Activated naive CD8-positive, alpha-beta T cell treated with anti-CD3 and anti-CD28 coated beads, Interleukin-2, amount 10 ng/mL, durations not matched to agents 7 days and 5 days (primary cell): ENCODE measurements at places on chromosomes 4 and X. TPM values are rescaled to one million over a fixed set of nuclear protein-coding genes. Genes with fewer than 3 reads are reported as not detected.

GRCh38 chrX:40146262-40147125, 48.7 kb upstream of the BCOR start:
- no peak overlapping the region for H3K27ac ChIP-seq
- H3K4me3 ChIP-seq, result peak overlapping the region; percentile 56
- DNase-seq, result peak; percentile 47
- H3K4me1 ChIP-seq, result peaks cover 4% of the 10 kb centered on the region
- no peaks in the 10 kb centered on the region for H3K36me3 ChIP-seq

DNA sequence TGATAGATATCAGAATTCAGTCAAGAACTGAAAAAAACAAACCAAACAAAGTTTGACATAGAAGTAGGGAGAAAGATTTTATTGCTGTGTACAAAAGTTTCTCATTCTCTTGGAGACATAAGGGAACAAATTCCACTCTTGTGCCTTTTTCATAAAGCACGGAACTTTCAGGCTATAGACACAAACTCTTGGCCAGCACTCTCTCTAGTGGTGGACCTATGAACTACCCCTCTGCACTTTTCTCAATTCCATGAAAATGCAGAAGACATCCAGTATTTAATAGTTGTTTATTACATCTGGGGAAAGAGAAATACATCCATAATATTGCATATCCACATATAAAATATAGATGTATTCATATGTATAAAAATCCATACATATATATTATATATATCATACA, 291.6 kb upstream of the HS3ST1 start:
- H3K27me3 ChIP-seq, result peaks cover 2% of the 10 kb centered on the region
- no peak for DNase-seq
- no peaks in the 10 kb centered on the region for H3K4me1 ChIP-seq
- H3K36me3 ChIP-seq, result no peaks in the 10 kb centered on the region
- H3K4me3 ChIP-seq, result no peak overlapping the region

DNA sequence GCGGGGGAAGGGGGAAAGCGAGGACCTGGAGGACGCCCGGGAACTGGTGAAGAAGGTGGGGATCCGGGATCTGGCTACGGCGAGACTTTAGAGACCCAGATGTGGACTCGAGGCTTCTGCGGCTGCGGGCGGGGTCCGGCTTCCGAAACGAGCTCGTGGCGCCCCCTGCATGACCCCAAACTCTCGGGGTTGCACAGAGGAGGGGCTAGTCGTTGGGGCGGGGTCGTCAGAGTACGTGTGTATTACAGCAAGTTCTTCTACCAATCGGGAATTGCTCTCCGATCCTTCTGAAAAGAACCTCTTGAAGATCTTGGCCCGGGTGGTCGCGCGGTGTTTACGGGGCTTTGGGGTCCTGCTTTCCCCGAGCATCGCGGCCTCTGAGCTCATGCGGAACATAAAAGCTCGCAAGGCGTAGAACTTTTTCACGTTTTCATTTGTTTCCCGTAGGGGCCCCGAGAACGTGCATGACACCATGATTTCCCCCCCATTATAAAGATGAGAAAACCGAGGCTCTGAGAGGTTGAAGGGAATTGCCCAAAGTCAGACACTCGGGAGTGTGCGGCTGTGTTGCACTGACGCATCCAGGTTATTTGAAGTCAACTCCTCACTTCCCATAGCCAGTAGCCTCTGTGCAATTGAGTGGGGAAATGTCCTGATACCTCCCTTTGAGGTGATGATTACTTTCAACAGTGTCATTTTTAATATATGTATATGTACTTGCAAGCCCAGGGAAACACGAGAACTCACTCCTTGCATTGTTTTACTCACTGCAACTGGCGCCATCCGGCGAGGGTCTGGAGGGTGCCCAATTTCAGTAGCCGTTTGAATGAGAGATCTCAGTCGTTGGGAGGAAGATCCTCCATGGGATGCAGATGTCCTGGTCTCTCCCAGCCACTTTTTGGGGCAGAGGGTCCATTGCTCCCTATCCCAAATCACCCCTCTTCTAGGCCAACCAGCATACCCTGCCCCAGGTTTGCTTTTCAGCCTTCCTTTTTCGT, at the start of gene BEND4:
BEND4 (minus strand) TSS at position 149 of the 998 bp plus-strand sequence. CDS start 512 bp downstream, outside the sequence.
- no peaks in the 10 kb centered on the region for H3K36me3 ChIP-seq
- peak within 1 kb of the TSS; percentile 60 for H3K4me3 ChIP-seq
- H3K4me1 ChIP-seq, result peaks cover 8% of the 10 kb centered on the region
- H3K27ac ChIP-seq, result no peak within 1 kb of the TSS
- peaks cover 60% of the 10 kb centered on the region for H3K27me3 ChIP-seq

DNA sequence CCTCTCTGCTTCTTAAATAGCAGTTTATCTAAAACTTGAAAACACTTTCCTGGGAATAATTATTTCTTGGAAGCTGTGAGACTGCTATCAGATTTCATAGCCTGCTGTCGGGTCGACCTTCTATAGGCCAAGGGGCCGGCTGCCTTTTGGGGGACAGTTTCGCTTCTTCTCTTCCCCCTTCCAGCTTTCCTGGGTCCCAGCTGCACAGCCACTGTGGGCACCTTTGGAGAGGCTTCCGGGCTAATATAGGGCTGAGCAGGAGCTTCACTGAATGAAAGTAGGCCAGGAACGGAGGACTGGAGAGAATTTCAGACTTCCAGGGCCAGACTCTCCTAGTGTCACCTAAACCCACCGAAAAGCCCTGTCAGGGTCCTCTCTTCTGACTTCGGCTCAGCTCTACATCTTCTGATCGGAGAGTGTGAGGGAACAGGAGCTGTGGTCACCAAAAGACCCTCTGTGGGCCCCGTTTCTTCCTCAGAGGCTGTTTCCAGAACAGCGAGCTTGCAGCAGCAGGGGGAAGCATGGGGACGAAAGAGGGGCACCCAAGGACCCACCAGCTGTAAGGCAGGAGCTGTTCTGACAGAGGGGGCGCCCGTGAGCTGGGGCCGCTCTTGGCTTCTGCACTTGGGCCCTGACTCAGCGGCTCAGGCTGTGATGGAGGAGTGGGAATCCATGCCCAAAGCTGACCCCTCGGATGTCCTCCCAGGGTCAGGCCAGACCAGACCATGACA, 620.6 kb downstream of the BCOR start:
- no peaks in the 10 kb centered on the region for H3K27me3 ChIP-seq
- no peaks in the 10 kb centered on the region for H3K36me3 ChIP-seq
- H3K4me1 ChIP-seq, result no peaks in the 10 kb centered on the region
- H3K4me3 ChIP-seq, result no peak overlapping the region
- peak; percentile 27 for DNase-seq

- no peaks in the 10 kb centered on the region for H3K27me3 ChIP-seq
- no peak overlapping the region for H3K4me3 ChIP-seq
- H3K27ac ChIP-seq, result no peak overlapping the region
- DNase-seq, result no peak
These were observed 179.6 kb downstream of the GASK1B start for GRCh38 chr4:157992948-157993839.

GRCh38 chrX:68061206-68061535, 372.1 kb downstream of the OPHN1 start:
- no peak for DNase-seq
- H3K27me3 ChIP-seq, result peaks cover 1% of the 10 kb centered on the region
- no peaks in the 10 kb centered on the region for H3K36me3 ChIP-seq
- no peak overlapping the region for H3K4me3 ChIP-seq

- no peak for DNase-seq
- no peak overlapping the region for H3K4me3 ChIP-seq
- H3K4me1 ChIP-seq, result no peaks in the 10 kb centered on the region
- H3K36me3 ChIP-seq, result no peaks in the 10 kb centered on the region
These were observed 44.6 kb upstream of the ANKRD50 start for GRCh38 chr4:124757126-124757525.

DNA sequence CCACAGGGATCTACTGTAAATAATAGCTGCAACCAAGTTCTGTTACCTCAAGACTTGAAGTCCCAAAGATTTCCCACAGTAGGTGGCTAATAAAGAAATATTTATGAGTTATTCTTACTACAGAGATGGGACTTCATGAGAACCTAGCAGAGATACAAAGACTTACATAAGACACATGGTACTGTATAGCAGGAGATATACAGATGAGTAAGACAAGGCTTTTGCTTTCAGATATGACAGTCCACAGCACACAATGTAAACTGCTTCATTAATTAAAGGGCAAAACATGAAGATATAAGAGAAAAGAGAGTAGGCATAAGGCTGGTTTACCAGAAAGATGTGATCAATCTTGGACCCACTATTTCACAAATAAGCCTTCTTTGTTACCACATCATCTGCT, 6.6 kb downstream of the ANKRD17 start:
- H3K4me3 ChIP-seq, result no peak overlapping the region
- no peak overlapping the region for H3K27ac ChIP-seq
- no peaks in the 10 kb centered on the region for H3K27me3 ChIP-seq
- H3K36me3 ChIP-seq, result peaks cover 29% of the 10 kb centered on the region
- DNase-seq, result no peak
- H3K4me1 ChIP-seq, result peaks cover 29% of the 10 kb centered on the region

DNA sequence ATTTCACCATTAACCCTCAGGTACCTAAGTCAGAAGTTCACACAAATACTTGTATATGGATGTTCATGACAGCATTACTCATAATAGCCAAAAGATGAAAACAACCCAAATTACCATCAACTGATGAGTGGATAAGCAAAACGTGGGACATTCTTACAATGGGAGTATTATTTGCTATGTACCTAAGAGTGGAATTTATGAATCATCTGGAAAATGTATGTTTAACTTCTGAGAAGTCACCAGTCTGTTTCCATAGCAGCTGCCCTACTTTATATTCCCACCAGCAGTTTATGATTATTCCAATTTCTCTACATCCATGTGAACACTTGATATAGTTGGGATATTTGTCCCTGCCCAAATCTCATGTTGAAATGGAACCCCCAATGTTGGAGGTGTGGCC, 1478.9 kb downstream of the PCDH19 start:
- DNase-seq, result no peak
- H3K27me3 ChIP-seq, result no peaks in the 10 kb centered on the region
- H3K4me1 ChIP-seq, result no peaks in the 10 kb centered on the region

DNA sequence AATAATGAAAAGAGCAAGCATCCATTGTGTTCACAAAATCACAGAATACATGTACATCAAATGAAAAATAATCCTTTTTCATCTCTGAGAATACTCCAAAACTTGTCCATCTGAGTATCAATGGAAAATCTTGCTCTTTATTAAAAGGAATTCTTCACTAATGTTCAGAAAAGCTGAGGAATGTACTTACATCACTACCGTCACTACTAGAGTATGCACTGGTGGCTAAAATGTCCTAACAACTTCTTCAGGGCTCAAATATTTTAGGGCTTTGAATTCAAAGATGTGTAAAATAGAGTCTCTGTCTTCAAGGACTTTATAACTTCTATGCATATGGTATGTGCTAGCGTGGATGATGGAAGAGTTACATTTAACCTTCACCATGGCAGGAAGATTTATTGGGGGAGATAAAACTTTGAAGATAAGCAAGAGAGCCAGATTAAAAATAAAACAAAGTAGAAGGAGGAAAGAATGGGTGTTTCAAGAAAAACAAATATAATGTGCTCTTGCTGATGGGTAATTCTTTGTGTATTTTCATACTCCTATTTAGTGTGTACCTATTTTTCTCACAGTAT, 55.1 kb downstream of the DMD start:
- H3K27me3 ChIP-seq, result no peaks in the 10 kb centered on the region
- no peak overlapping the region for H3K27ac ChIP-seq
- H3K4me3 ChIP-seq, result no peak overlapping the region
- no peak for DNase-seq
- H3K4me1 ChIP-seq, result no peaks in the 10 kb centered on the region

DNA sequence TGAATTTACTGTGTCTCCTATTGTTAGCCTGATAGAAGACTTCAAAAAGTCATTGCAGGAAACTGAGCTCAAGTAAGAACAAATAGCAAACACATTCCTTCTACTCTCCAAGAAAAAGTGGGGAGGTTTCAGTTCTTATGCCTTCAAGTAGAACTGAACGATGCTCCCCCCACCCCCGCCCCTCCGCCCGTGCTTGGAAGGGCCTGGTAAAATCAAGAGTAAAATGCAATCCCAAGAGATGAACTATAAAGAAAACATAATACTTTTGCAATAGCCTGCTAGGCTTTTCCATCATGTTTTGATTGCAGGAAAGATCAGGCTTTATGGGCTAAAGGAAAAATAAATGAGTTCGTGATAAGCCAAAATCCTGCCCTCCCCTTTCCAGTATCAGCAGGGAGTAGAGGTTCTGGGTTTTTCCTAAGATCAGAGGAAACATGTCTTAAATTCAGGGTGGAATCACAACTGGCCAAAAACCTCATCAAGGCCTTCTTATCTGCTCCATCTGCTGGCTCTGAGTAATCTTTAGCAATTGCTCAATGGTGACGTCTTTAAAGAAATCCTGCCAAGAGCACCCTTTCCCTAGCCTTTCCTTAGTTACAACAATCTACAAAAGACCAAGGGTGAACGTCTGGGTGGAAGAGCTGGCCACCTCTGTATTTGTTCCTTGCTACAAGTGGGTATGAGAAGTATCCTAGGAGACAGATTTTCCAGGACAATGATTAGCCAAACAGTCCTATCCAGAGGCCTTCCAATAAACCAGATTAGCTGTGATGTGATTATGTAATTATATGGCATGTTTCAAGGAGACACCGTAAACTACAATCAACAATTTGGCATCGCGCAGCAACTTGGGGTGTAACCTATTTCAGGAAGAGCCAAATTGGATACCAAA, 66.3 kb upstream of the FAM9C start:
- H3K36me3 ChIP-seq, result peaks cover 5% of the 10 kb centered on the region
- no peak for DNase-seq
- no peak overlapping the region for H3K27ac ChIP-seq
- no peaks in the 10 kb centered on the region for H3K27me3 ChIP-seq

DNA sequence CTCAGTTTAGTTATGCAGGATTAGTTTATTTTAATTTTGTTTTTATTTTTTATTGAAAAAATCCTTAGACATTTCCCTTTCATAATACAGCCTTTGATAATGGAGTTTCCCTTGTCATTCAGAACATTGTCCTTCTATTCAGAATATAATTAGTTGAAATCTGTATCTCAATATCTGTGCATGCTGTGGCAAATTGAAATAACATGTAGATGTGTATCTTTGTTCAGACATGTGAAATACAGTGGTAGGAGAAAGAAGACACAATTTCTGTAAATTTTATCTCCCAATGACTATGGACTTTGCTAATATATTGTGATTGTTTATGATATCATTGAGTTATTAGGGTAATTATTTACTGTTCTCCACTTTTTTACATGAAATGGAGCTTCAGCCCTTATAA, 353.9 kb downstream of the GRID2 start:
- H3K4me1 ChIP-seq, result no peaks in the 10 kb centered on the region
- H3K4me3 ChIP-seq, result no peak overlapping the region

GRCh38 chr4:145565328-145565727, 53.9 kb upstream of the MMAA start:
- H3K36me3 ChIP-seq, result no peaks in the 10 kb centered on the region
- DNase-seq, result no peak
- H3K4me1 ChIP-seq, result no peaks in the 10 kb centered on the region
- H3K27ac ChIP-seq, result no peak overlapping the region
- peaks cover 5% of the 10 kb centered on the region for H3K27me3 ChIP-seq

Gene RADX
- total RNA-seq, result 10.4 TPM

Gene TBX22
- total RNA-seq, result not detected

Gene DCAF12L1
- not detected for total RNA-seq

Gene PRR32
- not detected for total RNA-seq
